ENCODE measurements at places on chromosomes 3 and 15.

DNA sequence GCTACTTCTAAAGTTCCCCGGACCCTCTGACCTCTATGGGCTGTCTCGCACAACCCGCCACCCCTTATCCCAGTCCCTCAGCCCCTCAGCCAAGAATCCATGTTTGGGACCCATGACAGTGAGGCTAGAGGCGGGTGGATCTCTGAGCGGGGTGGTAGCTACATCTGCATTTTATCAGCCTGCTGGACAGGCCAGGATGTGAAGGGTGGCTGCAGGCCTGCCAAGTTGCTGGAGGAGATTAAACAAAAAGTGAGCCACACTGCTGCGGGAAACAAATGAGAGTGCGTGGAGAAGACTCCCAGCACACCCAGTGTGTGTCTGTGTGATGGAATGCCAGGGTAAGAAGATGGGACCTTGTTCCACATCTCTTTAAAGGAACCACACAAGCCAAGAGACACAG lies 51.1 kb upstream of the SPATA12 start:
- peak; percentile 57 for DNase-seq

DNA sequence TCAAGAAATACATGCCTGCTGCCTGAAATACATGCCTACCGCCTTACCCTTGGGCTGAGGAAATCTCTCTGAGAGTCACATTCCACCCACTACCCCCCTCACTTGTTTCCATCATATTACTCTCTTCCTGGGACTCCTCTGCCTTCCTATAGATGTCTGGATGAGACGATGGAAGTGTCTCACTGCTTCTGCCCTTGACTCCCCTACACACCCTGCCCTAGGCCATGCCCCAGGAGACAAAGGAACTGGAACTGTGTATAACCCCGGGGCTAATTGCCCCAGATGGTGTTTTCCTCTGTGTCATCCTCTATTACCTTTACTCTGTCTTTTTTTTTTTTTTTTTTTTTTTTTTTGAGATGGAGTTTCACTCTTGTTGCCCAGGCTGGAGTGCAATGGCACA lies 102.0 kb downstream of the GTPBP8 start:
- no peak for DNase-seq

GRCh38 chr3:148289159-148289558 lies 408.5 kb upstream of the AGTR1 start:
- DNase-seq: no peak

DNA sequence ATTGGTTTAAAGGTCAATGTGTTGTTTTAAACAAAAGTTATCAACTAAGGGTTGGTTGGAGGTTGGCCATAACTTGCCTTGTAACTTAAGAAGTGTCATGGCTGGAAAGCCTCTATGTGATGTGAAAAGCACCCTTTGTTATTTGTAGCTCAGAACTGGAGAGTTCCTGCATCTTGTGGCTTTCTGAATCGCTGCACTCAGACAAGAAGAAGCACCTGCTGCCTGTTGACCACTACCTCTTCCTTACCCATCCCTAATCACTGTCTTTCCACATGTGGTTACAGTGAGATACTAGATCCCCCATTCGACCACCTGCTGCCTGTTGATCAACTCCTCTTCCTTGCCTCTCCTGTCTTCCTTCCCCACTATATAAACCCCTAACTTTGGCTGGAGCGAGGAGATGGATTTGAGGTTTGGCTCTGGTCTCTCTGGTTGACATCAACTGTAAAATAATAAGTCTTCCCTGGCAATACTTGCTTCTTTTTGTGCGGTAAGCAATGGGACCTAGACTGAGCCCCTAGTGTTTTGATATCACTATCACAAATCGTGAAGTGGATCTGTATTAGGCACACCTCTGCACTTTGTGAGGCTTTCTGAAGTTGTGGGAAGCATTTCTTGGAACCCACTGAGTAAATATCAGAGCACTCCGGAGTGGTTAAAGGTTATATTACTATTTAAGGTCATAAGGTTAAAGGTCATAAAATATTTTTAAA lies 13.8 kb downstream of the RPL39L start:
- no peak for DNase-seq

DNA sequence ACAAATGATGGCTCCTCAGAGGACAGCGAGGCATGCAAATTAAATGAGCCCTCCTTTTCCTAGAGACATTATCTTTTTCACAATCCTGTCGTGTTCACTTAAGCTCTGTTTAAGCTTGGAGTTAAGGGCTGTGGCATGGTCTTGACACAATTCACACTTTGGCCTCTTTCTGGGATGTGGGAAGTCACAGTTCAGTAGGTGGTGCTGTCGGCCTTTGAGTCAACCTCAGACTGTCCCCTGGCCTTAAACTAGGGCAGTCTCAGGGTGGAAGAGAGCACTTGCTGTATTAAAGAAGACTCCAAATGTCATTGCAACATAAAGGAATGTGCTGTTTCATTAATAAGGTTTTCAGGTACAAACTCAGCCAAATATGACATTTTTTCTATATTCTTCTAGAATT lies 351.0 kb downstream of the MCTP2 start:
- no peak for DNase-seq

GRCh38 chr15:67824976-67825880 lies at the start of gene SKOR1:
Gene SKOR1, plus strand, starts transcription at chr15:67825509. Its CDS starts 94 bp downstream, at chr15:67825603.
- peak; percentile 37 for DNase-seq

- DNase-seq: no peak
These were observed 125.8 kb downstream of the ERC2 start for GRCh38 chr3:56342475-56342874.

GRCh38 chr3:4493941-4494894 lies 1.1 kb downstream of the ITPR1 start:
- DNase-seq: peak; percentile 30

GRCh38 chr3:165466856-165467255 lies 270.7 kb upstream of the SLITRK3 start:
- no peak for DNase-seq

DNA sequence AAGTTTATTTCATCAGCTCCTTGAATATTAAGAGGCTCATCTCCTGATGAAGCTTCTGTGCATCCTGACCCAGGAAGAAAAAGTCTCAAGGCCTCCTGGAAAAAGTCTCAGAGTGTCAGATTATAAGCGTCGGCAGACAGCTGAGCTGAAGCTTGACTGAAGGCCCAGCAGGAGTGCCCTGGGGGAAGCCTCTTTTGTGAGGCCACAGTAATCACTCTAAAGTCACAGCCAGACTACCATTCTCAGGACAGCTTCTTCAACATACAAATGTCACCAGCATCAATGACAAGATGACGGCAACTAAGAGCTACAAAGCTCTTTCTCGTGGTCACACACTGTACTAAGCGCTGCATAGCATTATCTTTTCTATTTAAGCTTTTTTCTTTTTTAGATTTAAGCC lies 72.7 kb upstream of the LRRN1 start:
- DNase-seq: no peak

- peak; percentile 17 for DNase-seq
These were observed 59.2 kb upstream of the HERC1 start for GRCh38 chr15:63892794-63893441.

DNA sequence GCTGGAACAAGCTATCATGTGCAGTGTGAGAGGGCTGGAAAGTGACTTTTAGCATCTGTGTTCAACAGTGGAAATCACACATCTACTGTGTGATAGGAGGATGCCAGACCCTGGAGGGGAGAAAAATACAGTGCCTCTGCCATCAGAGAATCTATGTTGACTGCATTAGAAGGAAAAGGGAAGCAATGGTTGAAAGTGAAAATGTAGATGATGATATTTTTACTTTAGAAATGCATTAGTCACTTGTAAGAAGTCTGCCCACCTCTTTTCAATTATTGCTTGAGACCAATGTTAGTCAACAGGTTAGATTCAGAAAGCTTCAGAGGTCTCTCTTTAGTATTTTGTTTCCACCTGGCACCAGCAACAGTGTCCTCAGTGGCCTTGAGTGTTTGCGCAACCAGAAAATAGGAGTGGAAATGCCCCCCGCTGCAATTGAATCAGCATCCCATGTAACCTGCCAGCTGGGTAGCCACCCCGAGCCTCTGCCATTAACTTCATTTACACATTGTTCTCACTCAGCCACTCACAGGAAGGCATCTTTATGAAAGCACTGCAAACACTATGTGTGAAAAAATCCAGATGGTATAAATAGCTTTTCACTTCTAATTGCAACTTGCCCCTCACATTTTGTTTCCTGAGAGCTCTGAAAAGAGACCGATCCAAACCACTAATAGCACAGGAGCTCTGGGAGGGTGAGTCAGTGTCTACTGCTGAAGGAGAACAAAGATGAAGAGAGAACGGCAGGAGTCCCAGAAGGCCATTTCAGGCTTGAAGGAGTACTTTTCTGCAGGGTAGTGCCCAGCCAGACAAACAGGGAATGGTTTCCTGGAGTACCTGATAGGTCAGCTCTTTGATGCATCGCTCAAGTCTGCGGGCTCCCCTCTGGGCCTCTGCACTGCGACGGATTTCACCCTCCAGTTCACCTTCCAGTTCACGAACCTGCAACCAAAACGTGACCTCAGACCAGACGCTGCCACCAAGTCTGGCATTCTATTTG lies 92.1 kb downstream of the HHLA2 start:
- no peak for DNase-seq

DNA sequence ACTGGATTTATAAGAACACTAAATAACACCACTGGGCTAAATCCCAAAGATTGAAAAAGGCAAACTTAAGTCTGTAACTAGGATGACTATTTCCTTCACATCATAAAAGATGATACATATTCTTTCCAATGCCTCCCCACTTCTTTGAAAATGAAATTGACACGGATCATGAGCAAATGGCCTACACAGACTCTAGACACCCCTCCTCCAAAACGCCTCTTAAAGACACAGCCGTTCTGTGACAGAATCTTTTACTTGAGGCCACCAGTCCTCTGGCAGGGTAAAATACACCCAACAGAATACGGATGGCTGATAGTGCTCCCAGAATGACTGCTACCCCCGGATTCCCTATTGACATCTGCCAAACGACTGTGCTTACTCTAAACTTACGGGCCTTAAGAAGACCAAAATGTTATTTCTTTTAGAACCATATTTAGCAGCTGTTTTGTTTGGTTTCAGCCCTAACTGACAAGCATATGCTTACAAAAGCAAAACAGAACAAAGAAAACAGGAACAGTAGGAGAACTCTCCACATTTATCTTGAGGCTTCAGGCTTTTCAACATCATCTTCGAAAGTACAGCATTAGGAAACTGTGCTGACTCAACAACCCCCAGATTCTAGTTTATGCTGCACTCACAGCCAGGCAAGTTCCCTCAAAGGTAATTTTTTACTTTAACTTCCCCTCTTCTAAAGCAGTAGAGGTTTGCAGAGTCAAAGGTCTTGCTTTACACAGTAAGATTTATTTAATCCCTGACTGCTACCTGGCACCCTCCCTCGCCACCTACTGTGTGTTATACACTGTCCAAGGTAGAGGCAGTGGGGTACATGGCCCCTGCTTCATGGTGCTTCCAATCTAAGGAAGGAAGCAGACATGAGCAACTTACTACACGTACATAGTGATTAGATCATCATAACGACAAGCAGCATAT lies 84.3 kb downstream of the TNIK start:
- peak; percentile 93 for DNase-seq

DNA sequence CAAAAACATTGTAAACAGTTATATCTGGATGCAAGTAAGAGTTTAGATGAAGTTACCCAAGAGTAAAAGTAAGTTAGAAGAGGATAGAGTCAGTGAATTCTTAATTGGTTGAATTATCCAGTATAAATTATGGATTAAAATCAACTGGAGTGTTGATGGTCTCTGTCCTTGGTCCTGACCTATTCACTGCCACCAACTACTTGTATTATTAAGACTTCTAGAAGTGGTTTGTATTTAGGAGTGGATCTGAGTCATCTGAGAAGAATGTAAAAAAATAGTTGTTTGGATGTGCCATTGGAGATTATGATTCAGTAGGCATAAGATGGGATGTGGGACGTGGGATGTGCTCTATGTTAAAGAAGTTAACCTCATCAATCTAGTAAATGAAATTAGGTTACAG lies 86.4 kb downstream of the SYNPR start:
- DNase-seq: peak; percentile 64

- DNase-seq: no peak
These were observed 93.6 kb downstream of the APBA2 start for GRCh38 chr15:28979208-28979841.

GRCh38 chr15:48630245-48630644 lies 15.3 kb downstream of the FBN1 start:
- no peak for DNase-seq

DNA sequence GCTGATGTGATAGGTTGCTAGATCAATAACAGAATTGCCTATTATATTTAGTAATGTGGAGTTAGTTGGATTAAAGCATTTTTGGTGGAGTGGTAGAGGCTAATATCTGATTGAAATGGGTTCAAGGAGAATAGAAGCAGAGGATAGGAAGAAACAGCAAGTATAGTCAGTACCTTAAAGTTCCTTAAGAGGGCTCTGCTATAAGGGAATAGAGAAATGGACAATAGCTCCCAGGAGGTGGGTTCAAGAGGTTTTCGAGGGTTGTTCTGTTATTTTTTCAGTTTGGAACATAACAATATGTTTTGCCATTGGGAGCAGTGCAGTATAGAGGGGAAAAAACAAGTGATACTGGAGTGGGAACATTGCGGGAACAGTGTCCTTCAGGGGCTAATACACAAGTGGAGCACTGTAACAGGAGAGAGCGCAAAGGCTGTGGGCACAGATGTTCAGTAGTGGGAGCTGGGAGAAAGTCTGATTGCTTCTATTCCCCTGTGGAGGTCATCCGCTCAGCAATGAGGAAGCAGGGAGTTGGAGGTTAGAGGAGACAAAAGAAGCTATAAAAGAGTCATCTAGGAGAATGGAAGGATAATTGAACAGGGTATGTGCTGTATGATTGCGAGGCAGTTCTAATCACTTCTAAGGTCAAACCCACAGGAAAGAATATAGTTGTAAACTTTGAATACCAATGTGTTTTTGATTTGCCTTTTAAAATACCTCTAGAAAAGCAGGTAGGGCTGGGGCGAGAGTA lies 3.3 kb downstream of the MRPS11 start:
- DNase-seq: no peak

DNA sequence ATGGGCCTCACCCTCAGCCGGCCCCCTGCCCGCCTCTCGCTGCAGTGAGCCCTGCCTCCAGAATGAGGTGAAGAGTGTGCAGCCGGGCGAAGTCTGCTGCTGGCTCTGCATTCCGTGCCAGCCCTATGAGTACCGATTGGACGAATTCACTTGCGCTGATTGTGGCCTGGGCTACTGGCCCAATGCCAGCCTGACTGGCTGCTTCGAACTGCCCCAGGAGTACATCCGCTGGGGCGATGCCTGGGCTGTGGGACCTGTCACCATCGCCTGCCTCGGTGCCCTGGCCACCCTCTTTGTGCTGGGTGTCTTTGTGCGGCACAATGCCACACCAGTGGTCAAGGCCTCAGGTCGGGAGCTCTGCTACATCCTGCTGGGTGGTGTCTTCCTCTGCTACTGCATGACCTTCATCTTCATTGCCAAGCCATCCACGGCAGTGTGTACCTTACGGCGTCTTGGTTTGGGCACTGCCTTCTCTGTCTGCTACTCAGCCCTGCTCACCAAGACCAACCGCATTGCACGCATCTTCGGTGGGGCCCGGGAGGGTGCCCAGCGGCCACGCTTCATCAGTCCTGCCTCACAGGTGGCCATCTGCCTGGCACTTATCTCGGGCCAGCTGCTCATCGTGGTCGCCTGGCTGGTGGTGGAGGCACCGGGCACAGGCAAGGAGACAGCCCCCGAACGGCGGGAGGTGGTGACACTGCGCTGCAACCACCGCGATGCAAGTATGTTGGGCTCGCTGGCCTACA lies 8.5 kb downstream of the GRM2 start:
- no peak for DNase-seq

Data from amniotic epithelial cell (primary cell).